Lung (tissue), 17 donors: ENCODE measurements at places on chromosomes 5 and 9. TPM values are rescaled to one million over a fixed set of nuclear protein-coding genes. Genes with fewer than 3 reads are reported as not detected.

GRCh38 chr9:91532325-91532724 is 108.7 kb upstream of the NFIL3 start:
- no peak overlapping the region for H3K27ac ChIP-seq
- H3K4me3 ChIP-seq = no peak overlapping the region
- no peak for DNase-seq
- no peaks in the 10 kb centered on the region for H3K27me3 ChIP-seq

DNA sequence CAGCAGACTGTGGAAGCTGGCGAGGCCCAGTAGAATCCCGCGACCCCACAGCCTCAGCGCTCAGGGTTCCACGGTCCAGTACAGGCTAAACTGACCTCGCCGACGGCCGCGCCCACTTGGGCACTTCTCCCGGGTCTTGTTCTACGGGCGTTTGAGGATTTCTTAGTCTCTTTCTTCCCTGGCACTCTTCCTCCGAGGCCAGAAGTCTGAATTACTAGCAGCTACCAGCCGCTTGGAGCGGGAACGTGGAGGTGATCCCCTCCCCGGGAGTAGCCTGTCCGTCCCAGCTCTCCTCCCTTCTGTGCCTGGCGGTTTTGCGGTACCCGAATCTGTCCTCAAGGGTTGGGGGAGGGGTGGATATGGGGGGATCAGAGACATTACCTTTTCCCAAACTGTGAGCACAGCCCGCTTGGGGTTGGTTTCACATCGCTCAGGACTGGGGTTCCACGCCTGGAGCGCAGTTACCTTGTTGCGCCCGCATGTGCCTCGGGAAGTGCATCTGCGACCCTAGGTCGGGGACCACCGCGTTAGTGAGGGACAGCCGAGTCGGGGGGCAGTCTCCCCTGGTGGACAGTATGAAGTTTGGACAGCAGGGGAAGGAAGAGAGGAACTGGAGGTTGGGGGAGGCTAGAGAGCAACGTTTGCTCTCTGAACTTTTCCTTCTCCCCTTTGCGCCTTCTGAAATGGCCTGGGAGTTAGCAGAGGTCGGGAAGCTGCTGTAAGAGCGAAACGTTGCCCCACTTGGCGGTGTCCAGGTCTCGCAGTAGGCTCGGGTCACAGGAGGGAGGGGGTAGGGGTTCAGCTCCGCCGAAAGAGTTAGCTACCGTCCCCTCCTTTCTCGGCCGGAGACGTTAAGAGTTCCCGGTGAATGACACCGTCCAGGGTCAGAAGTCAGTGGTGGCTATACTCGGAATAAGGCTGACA is 190.8 kb downstream of the MEF2C start:
- no peak overlapping the region for H3K27ac ChIP-seq
- DNase-seq = no peak
- H3K36me3 ChIP-seq = no peaks in the 10 kb centered on the region

- DNase-seq = no peak
- no peaks in the 10 kb centered on the region for H3K36me3 ChIP-seq
- H3K4me1 ChIP-seq = no peaks in the 10 kb centered on the region
- no peak overlapping the region for H3K4me3 ChIP-seq
- no peaks in the 10 kb centered on the region for H3K27me3 ChIP-seq
Observed at GRCh38 chr5:74162524-74162923, 478.0 kb downstream of the ENC1 start.

- H3K36me3 ChIP-seq = no peaks in the 10 kb centered on the region
- H3K27ac ChIP-seq = no peak overlapping the region
- H3K27me3 ChIP-seq = no peaks in the 10 kb centered on the region
- H3K4me3 ChIP-seq = no peak overlapping the region
Observed at GRCh38 chr9:9730174-9730573, 882.6 kb downstream of the PTPRD start.

STKLD1 gene
- 0.82 TPM for total RNA-seq

- no peaks in the 10 kb centered on the region for H3K27me3 ChIP-seq
- no peak for DNase-seq
- no peak overlapping the region for H3K4me3 ChIP-seq
- H3K27ac ChIP-seq = no peak overlapping the region
Observed at GRCh38 chr5:123429993-123430392, 6.8 kb upstream of the CEP120 start.

DNA sequence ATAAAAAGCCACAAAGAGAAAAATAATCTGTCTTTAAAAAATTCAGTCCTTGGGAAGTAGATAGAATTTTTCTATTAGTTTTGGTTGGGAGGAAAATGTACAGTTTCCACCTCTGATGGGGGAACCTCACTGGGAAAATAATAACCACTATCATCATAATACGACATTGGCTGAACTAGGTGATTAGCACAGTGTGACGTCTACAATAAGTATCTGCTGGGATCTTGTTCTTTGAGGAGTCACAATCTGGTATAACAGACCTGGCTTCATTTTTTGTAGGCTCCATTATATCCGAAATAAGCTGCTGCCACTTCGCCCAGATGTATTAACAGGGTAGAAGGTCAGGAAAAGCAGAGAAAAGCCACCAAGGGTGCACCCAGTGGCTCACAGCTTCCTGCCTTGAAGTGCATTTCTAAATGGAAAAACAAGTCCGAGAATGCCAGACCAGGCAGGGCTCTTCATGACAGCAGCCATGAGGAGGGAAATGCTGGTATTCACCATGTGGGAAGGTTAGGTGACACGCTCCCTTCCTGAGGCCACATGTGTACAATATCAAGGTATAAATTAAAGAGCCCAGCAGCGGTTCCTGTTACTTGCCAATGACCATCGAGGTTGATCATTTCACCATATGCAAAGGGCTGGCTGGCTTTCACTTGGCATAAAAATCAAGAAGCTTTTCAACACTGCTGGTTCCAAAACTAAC is 152.8 kb downstream of the PRELID2 start:
- no peak overlapping the region for H3K4me3 ChIP-seq
- no peaks in the 10 kb centered on the region for H3K27me3 ChIP-seq
- H3K36me3 ChIP-seq = no peaks in the 10 kb centered on the region
- no peak for DNase-seq

- DNase-seq = no peak
- H3K27ac ChIP-seq = no peak overlapping the region
- H3K4me3 ChIP-seq = no peak overlapping the region
- H3K4me1 ChIP-seq = no peaks in the 10 kb centered on the region
- H3K36me3 ChIP-seq = peaks cover 50% of the 10 kb centered on the region
- H3K27me3 ChIP-seq = no peaks in the 10 kb centered on the region
Observed at GRCh38 chr9:131459056-131459455, 43.7 kb upstream of the POMT1 start.

IFNA21 gene
- total RNA-seq = not detected
